ENCODE measurements at places on chromosomes 11 and 22.
A peak's percentile ranks its signal among the peaks of the same experiment; 100 is the strongest.

DNA sequence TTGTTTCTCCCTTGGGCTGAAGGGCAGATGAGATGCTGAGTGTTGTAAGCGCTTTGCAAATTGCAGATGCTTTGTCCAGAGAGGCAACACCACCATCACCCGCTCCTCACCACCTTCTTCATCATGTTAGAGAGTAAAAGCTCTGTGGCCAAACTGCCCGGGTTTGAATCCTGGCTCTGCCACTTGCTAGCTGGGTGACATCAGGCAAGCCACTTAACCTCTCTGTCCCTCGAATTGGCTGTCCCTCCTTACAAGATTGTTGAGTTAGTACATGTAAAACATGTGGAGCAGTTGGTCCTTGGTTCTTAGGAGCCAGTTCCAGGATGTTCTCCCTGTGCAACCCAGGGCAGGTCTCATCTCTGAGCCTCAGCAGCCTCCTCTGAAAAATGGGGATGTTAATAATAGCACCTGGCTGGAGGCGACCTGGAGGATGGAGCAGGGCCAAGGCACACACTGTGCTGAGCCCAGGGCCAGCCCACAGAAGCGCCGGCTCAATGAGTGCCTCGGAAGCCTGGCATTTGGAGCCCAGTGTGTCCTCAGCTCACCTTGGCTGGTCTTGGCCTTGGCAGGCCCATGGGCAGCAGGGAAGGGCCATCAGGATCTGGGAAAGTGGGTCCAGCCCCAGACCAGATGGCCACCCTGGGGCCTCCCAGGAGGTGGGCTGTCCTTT lies 10.5 kb downstream of the C11orf86 start:
- DNase-seq: no peak

GRCh38 chr11:8040261-8040920 lies 40.6 kb upstream of the TUB start:
- DNase-seq: no peak

GRCh38 chr22:36359470-36359996 lies 28.2 kb downstream of the MYH9 start:
- DNase-seq: no peak

DNA sequence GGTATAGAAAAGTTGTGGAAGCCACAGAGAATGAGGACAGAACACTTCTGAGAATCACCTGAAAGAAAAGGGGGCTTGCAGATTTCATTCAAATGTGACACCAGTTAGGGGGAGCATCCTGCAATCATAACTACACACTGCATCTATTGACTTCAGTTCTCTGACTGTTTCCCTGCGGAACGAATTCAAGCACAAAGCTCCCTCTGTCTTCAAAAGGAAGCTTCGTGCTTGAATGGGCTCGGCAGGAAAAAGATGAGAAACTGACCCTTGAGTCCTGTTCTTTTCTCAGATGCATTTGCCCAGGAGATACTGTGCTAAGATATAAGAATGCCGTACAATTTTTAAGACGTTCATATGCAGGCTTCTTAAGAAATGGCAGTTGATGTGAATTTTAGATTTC lies 2000.4 kb upstream of the RAG2 start:
- DNase-seq: no peak

DNA sequence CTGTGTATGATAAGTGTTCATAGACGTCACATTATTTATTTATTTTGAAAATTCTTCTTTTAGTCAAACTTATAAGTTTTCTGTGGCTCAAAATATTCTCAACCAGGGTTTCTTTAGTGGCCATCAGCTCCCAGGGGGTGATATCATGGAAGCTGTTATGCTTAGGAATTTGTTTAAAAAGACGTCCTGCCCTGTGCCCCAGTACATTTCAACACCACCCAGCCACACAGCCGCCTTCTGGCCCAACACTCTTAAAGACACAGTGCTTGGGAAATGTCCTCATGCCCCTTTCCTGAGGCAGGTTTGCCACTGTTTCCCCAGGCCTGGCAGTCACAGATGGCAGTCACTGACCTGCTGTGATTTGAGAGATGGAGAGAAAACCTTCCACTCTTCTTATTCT lies 19.9 kb downstream of the TSKU start:
- DNase-seq: peak; percentile 78

GRCh38 chr11:42251984-42252383 lies 792.5 kb upstream of the LRRC4C start:
- no peak for DNase-seq

DNA sequence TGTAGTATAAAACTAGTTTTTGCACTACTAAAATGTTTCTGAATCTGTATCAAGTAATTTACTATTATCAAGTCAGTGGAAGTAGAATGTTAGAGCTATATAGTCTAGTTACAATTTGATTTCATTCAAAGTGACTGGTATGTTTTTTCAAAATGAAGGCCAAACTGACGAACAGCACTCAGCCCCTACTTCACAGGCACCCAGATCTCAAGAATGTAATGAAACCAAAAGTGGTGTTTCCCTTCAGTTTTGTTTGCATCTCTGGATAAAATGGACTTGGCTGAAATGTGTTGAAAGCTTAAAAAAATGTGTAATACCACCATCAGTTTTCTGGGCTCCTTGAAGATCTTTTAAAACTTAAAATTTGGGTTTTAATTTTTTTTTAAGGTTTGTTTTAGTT lies 46.4 kb downstream of the QSER1 start:
- DNase-seq: no peak

DNA sequence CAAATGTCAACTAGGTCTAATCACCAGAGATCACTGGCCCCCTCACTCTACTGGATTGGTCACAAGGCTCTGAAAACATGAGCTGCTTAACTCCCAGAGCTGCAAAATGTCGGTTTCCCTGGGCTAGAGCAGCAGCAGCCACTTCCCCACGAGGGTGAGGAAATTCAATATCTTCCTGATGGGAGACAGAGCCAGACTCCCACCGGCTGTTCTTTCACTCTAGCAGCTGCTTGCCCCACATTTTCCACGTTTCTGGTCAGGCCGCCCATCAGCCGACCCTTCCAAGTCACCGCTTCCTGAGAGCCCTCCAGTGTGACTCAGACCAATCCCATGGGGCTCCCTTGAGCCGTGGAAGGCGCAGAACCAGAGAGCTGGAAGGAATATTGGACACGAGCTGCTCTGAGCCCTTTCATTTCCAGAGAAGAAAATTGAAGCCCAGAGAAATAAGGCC lies 227.0 kb downstream of the ADAMTS15 start:
- DNase-seq: peak; percentile 60

DNA sequence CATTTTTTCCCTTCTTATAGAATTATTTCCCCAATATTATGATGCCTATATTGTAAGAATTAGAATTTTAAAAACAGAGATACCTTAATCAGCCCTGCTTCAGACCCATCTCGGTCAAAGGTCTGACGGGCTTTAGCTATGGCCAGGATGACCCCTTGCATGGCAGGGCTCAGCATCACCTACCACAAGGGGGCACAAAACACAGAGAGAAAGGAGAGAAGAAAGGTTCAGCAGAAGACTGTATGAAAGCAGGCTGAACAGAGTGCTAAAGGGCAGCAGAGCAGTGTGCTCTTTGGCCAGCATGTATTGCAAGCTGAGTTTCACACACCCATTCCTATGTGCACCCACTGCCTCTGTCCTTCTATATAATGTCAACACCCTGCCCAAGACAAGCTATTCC lies 26.8 kb downstream of the CLDN25 start:
- peak; percentile 12 for DNase-seq

- DNase-seq: no peak
Measured at GRCh38 chr11:38315151-38315550, 1717.1 kb upstream of the RAG2 start.

DNA sequence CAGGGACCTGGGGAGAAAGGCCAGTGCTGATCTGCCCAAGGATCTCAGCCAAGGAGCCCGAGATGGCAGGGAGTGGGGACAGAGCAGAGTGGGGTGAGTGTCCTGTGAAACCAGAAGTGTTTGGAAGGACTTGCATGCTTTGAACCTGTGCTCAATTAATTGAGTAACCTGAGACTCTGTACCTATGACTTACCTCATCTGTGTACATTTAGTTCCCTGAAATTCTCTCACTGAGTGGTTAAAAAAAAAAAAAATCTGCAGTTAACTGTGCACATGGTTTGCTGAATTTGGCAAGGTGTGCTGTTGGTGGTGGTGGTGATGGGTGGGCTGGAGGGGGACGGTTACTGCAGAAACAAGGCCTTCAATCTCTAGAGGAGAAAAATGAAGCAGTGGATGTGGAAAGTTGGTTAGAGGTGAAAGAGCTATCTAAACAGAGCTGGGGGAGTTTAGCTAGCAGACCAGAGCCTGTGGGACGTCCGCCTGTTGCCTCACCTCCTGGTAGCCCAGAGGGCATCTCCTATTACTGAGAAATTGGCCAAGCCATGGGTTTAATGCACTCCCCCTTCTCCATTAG lies 8.3 kb upstream of the SORL1-AS1 start:
- no peak for DNase-seq

DNA sequence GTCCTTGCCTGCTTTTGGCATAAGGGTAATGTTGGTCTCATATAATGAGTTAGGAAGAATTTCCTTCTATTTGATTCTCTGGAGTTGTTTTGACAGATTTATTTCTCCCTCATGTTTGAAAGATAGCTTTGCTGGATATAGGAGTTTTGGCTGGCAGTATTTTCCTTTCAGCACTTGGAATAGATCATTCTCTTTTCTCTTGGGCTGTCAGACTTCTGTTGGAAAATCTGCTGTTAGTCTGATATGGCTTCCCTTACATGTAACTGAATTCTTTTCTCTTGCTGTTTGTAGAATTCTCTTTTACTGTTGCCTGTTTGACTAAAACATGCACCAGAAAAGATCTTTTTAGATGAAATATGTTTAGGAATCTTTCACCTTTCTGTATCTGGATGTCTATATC lies 165.5 kb downstream of the GUCY1A2 start:
- DNase-seq: no peak

DNA sequence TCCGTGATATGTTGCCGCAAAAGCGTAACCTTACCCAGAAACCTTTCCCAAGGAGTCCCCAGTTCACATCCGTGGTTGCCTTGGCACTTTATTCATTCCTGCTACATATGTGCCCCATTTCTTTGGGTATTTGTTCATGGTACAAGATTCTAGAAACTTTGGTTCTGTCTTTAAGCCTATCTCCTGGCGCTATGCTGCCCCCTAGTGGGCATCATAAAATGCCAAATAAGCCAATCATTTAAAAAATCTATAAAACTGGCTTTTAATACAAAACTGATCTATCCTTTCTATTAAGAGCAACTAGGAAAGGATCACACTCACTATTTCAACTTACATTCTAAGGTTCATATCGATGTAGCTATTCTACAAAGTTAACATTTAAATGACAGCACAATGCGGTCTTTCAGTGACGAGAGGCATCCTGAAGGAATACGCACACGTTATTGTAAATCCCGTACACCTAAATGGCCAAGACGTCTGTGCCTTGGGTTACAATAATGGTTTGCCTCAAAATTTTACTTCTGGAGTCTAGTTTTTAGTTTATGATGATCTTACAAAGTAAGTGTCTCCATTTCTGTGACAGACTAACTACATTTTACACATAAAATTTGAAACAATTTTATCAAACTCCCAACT lies 16.2 kb downstream of the PIWIL3 start:
- peak; percentile 37 for DNase-seq

GRCh38 chr11:78354408-78355308 lies 63.0 kb downstream of the GAB2 start:
- DNase-seq: no peak

DNA sequence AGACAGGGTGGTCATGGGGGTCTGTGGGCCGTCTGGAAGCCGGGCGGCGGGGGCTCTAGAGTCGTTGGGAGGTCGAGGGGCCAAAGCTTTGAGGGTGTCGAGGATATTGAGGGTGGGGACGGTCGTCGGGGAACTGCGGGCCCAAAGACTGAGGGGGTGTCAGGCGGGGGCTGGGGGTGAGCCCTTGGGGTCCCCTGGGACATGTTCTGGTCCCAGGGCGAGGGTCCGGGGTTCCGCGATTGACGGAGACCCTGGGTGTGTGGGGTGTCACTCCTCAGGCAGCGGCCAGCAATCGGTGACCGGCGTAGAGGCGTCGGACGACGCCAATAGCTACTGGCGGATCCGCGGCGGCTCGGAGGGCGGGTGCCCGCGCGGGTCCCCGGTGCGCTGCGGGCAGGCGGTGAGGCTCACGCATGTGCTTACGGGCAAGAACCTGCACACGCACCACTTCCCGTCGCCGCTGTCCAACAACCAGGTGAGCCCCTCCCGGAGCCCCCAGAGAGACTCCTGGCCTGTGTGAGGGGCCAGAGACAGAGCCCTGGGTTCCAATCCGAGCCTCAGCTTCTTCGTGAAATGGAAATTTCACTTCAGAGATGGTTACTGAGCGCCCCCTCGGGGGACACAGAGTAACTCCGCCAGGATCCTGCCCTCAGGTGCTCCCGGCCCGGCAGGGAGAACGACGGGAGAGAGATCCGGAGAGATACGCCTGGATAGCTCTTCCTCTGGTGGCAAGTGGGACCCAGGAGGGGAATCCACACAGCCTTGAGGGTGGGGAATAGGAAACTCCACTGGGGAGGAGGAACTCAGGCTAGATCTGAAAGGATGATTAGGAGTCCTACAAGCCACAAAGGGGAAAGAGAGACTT lies 714 bp downstream of the SDF2L1 start:
- DNase-seq: peak; percentile 69

DNA sequence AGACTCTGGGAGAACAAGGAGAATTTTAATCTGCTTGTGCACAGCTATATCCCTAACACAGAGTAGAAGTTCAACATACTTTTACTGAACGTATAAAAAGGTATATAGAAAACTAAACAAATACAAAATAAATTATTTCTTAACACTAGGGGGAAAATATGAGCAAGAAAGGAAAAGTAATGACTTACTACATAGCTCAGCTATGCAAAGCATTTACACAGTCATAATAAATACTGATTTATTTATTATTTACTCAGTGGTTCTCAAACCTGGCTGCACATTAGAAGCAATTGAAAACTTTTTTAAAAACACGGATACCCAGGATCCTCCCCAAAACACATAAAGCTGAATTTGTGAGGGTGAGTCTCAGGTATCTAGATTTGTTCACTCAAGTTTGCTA lies 182.5 kb downstream of the TTC28 start:
- DNase-seq: no peak

DNA sequence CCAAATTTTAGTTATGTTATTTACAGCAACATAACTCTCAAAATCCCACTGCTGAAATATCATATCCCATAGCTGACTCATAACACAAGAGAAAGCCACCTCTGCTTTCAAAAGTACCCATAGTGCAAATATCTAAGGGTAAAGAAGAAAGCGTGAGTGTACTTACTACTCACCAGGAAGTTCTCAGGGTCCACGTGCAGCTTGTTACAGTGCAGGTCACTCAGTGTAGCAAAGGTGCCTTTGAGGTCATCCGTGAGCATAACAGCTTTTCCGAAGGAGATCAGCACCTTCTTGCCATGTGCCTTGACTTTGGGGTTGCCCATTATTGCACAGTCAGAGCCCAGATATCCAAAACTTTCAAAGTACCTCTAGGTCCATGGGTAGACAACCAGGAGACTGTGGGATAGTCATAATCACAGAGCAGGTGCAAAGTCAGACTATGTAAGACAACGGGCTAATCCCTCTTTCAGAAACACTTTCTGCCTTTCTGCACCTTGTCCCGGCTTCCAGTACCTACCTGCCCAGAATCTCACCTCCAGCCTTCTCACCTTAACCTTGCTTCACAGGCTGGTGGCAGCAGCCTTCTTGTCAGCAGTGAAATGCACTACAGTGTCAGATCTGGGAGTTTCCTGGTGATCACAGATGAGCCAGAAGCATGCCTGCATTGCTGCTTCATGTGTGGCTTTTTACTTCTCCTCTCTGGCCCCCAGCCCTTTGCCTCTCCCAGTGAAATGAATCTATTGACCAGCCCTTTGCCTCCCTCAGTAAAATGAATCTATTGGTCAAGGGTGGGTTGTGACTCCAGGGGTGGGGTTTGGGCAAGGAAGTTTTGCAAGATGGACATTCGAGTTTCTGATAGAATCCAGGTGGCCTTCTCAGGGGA lies 6.5 kb downstream of the HBG1 start:
- no peak for DNase-seq

All from hepatic stellate cell (primary cell).